ENCODE measurements at places on chromosomes 16 and 17.

DNA sequence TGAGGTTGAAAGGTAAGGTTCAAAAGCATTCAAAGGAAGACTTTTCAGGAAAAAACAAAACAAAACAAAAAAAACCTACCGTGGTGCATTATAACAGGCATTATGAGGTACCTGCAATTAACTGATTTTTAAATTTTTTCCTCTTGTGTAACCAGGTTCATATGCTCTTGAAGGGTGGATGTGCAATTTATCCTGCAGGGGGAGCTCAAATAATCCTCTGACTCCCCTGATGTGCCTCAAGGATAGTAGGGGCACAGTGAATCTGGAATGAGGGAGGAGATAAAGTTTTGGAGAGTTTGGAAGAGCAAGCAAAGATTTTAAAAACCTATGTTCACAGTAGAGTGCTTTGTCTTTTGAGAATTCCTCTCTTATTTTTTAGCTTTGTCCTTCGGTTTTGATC is 1349.4 kb downstream of the CDH8 start:
- DNase-seq: no peak

DNA sequence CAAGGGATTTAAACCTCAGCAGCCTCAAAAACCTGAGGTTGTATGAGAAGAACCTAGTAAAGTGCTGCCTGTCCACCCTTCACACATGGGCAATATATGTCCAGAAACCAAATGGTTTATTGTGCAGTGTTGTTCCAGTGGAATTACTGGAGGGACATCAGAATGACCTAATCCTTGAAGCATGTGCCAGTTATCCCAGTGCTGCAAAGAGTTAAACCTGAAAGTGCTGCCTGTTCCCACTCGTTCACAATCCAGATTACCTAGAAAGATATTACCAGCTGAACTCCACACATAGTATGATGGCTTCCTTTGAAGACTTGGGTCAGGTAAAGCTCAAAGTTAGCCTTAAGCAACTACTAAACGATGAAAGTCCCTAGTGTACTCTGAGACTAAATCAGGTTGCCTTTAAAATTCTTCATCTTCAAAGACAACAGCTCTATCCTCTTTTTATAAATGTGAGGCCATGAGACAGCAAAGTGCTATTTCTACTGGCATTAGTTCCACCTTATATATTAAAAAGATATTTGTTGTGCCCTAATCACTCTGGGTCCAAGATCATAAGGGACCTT is 133.1 kb downstream of the SNX11 start:
- DNase-seq: peak; percentile 63

GRCh38 chr17:47618410-47618809 is 31.3 kb upstream of the KPNB1 start:
- peak; percentile 31 for DNase-seq

DNA sequence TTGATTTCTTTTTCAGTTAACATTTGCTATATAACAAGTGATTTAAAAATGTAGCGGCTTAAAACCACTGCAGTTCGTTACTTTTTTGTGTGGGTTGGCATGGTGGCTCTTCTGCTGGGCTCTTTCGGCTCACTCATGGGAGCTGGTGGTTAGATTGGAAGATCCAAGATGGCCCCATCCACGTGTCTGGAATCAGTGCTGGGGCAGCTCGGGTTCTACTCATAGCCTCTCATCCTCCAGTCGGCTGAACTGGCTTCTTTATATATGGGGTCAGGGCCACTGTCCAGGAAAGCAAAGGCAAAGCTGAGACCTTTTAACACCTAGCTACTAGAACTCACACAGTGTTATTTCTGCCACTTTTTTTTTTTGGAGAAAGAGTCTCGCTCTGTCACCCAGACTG is 73.8 kb downstream of the SNX29 start:
- DNase-seq: no peak

DNA sequence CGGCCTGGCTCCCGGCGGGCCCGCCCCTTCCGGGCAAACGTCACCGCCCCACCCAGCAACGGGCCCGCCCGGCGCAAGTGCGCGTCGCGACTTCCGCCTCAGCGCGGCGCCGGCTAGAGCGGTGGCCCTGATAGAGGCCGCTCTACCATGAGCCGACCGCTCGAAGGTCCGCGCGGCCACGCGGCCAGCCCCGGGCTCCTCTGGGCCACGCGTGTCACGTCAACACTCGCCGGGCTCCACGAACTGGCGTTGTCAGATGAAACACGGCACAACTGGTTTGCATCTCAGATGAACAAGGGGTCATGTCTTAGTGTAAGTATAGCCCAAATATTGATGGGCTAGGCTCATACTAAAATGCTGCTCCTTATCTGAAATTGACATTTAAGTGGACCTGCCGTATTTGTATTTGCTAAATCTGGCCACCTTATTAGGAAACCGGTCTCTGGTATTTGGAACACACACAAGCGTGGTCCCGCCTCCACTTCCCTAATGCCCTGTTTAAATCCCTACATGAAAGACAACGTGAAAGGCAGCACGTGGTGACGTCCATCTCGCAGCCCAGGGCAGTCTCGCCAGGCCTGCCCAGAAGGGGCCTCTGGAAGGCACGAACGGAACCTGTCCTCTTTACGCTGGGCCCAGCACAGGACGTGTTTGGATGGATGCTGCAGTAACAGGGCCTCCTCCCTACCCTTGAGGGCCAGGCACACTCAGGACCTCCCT is at the start of gene ZNF598:
TSS of gene ZNF598 (minus strand) at position 31 of the 720 bp plus-strand sequence.
- peak; percentile 93 for DNase-seq

GRCh38 chr16:6932871-6933385 is 399.7 kb upstream of the RBFOX1 start:
- no peak for DNase-seq

DNA sequence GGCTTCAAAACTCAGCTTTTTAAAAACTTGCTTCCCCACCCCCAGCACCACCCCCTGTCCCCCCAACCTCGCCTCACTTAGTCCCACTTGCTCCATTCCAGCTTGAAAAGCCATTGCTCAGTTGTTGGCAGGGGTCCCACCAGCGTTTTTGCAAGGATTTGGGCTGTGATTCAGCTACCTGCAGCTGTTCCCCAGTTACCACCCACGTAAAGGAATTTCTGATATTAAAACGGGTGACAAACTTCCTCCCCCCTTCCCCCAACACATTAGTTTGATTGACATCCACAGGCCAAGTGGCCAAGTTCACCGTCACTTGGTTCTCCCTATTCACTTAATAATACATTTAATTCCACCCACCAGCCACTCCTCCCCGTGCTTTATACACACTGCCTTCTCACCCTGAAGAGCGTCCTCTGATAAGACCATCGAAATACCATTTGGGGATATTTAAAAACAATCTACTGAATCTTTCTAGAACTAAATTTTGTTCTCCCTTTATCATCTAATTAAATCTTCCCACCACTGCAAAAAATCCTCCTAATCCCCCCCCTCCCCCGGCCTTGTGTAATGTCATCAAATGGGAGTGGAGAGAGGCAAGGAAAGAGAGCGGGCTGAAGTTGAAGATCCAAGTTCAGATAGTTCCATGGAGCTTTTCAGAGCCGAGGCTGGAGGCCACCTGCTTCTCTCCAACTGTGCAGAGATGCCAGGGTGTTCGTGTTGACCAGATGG is 55.1 kb downstream of the SOX9 start:
- no peak for DNase-seq

- no peak for DNase-seq
These were observed 377.1 kb downstream of the CNTNAP4 start for GRCh38 chr16:76654088-76654820.

DNA sequence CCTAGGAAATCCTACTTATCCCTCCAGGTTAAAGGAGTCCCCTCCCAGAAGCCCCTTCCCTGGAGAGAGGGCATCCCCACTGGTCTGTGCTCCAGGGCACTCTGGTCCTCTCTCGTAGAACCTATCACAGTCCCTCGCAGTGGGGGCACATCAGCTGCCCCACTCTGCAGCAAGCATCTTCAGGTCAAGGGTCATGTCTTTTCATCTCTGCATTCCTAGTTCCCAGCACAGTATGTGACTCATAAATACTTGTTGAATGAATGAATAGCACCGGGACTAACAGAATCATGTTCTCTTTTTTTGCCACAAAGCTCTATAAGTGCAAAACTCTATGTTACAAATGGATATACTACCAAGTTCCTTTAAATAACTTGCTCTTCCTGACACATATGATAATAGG is 36.0 kb downstream of the RNF157 start:
- DNase-seq: peak; percentile 84

GRCh38 chr16:3023669-3024478 is at the start of the genes HCFC1R1 and THOC6:
HCFC1R1 (minus strand) TSS chr16:3023942; CDS start chr16:3023941, 1 bp downstream.
THOC6 (plus strand) TSS chr16:3024035; CDS start chr16:3024327, 292 bp downstream.
- DNase-seq: peak; percentile 98

GRCh38 chr16:66212428-66212827 is 154.1 kb upstream of the CDH5 start:
- DNase-seq: no peak

GRCh38 chr17:60863892-60864707 is 186.4 kb downstream of the BCAS3 start:
- DNase-seq: peak; percentile 15

DNA sequence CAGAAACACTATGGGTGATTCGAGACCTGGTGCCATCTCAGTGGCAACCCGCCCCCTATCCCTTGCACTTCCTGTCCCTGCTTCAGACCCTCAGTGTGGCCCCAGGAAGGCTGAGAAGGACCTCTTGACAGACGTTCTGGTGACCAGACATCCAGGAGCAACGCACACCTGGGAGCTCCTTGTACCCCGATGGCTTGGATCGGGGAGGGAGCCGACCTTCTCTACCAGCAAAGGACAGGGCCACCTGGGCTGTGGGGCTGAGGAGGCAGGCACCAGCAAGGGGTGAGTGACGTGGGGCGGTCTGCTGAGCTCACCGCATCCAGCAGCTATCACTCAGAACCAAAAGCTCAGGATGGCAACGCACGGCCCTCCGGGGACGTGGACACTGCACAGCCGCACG is 27.2 kb downstream of the UNKL start:
- no peak for DNase-seq

DNA sequence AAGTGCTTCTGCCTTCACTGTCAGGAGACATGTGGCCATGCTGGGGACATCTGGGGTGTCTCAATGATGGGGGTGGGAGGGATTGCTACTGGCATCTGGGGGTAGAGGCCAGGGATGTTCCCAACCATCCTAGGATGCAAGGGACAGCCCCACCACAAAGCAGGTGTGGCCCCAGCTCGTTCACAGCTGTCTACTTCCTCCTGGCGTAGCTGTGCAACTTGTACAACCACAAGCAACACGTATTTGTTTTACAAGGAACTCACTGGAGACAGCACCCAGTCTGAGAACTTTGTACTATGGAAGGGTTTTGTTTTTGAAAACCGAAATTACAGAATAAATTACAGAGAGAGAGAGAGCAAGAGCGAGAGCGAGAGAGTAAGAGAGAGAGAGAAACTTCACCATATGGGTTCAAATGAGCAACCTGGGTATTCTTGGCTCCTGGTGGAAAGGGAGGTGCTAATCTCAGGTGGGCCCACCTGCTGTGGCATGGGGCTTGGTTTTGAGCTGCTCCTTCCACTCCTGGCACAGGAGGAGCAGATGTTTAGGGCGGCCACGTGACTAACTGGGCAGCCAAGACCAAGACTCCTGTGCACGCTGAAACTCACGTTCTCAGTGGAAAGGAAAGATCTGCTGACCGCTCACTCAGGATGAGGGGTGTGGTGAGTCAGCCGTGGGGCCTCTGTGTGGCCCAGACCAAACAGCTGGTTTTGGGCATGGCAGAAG is 17.5 kb upstream of the TNFRSF13B start:
- no peak for DNase-seq
